Thymus (tissue), 14 donors: ENCODE measurements at places on chromosomes 6 and 20.

- no peak for DNase-seq
Observed at GRCh38 chr6:45946352-45946751, 69.3 kb downstream of the CLIC5 start.

- no peak for DNase-seq
Observed at GRCh38 chr6:39834278-39834677, 42.1 kb downstream of the DAAM2 start.

DNA sequence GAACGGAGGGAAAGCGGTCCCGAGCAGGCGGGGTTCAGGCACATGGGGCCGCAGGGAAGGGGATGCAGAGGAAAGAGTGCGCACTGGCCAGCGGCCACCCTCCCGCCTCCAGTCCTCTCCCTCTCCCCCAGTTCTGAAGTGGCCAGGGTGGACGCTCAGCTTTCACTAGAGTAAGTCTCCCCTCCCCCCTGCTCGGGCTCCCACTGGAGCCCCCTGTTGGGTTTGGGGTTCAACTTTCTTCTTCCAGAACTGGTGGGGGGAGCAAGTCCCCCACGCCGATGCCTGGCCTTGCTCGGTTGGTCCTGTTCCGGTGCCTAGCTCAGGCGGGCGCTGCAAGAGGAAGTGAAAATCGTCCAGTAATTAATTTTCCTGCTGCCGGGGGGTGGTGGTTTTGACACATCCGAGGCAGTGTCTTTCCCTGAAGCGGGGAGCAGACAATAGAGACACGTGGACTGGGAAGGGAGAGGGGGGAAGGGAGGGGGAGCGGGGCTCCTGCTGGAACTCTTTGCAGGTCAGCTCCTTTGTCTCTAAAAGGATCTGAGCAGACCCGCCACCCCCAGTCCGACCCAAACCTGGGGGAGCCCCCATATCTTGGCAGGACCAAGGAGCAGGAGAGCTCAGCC is 824 bp upstream of the SCRT2 start:
- no peak for DNase-seq

DNA sequence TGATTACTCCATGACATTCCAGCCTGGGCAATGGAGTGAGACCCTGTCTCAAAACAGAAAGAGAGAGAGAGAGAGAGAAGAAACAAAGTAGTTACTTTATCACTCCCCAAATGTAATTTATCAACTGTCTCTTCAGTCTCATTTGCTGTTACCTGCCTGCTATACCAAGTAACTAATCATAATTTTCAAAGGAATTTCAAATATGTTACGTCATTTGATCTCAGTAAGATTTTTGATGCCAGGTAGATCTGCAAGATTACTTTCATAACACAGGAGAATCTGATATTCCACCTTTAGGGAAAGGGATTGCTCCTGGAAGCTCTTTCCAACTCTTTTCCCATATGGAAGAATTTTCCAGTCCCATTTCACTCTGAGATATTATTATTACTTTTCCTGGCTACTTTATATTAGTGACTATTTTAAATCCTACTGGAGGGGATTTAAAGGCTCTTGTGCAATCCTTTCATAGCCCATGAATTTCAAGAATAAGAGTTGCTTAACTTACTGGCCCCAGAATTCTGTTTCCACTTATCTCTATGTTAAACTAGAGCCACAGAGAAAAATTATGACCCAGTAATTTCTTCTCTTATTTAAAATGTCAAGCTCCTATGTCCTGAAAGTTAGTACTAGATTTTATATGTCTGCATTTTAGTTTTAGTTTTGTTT is 390.2 kb upstream of the FLRT3 start:
- DNase-seq: no peak

DNA sequence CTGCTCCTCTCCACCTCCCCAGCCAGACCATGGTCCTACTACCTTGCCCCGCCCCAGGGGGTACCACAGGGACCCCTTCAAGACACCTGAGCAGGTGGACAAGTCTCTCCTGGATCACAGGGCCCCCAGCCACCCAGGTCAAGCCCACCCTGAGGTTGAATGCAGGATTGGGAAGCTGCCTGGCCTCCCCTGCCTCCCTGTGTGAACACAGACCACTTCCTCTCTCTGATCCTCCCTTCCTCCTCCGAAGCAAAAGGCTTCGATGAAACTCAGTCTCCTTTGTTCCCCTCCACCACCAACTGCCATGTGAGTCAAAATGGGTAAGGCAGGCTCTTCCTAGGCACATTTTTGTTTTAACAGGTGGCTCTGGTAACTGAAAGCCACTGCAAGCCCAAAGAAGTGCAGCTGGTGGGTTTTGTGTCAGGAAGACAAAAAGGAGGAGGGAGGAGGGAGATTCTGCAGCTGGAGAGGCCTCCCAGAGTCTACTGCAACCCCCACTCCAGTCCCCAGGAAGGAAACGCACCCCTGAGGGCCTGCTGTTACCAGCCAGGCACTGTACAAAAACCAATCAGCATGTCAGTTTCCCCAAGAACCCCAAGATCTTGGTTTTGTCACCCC is 5.4 kb downstream of the ADA start:
- peak; percentile 72 for DNase-seq

DNA sequence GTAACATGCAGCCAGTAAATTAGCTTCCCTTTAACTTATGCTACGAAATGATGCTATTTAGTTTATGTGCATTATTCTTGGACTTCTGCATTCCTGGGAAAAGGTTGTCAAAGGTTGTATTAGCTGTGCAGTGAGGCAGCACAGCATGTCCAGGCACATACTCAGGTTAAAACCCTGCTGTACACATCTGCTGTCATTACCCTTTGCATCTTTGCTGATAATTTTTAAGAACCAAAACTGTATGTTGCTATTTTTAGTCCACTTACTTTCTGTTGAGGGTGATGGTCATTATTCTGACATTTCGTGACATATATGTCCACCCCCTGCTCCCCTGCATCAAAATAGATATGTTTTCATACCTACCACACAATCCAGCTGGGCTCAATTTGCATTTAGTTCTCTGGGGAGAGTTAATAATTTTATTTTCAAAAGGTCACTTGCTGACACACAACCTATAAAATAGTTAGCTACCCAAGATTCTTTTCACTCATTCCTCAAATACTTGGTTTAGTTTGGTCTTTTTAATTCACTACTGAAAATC is 142.5 kb upstream of the SPACA1 start:
- DNase-seq: no peak

GRCh38 chr6:121439475-121439874 is 4.0 kb downstream of the GJA1 start:
- no peak for DNase-seq

GRCh38 chr6:29619578-29620160 is 13.3 kb downstream of the GABBR1 start:
- no peak for DNase-seq

GRCh38 chr20:10316582-10316981 is 98.0 kb downstream of the SNAP25 start:
- no peak for DNase-seq

- no peak for DNase-seq
Observed at GRCh38 chr6:11754625-11755271, 23.9 kb downstream of the ADTRP start.

DNA sequence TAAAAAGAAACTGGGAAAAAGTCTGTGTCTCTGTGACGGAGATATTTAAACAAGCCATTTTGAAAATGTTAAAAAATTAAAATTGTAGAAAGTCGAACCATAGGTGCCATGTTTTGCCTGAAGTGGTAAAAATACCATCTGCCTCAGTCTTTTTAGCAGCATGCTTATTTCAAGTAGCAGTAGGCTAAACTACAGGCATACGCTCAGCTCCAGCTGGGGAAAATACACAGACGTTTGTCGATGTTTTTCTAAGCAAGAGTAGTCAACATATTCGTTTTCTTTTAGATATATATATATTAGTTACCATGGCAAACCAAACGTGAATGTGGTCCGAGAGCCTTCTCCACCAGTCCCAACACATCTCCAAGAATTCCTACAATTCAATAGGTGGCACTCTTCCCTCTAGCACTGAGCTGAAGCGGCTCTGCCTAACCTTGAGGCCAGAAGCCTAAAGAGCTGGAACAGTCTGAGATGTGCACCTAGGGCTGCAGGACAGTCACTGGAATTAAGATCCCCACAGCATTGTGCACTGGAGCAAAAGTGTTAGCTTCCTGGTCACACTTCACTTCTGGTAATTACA is 70.2 kb upstream of the BEND3 start:
- DNase-seq: no peak

- peak; percentile 10 for DNase-seq
Observed at GRCh38 chr20:24212494-24212893, 223.9 kb upstream of the GGTLC1 start.

DNA sequence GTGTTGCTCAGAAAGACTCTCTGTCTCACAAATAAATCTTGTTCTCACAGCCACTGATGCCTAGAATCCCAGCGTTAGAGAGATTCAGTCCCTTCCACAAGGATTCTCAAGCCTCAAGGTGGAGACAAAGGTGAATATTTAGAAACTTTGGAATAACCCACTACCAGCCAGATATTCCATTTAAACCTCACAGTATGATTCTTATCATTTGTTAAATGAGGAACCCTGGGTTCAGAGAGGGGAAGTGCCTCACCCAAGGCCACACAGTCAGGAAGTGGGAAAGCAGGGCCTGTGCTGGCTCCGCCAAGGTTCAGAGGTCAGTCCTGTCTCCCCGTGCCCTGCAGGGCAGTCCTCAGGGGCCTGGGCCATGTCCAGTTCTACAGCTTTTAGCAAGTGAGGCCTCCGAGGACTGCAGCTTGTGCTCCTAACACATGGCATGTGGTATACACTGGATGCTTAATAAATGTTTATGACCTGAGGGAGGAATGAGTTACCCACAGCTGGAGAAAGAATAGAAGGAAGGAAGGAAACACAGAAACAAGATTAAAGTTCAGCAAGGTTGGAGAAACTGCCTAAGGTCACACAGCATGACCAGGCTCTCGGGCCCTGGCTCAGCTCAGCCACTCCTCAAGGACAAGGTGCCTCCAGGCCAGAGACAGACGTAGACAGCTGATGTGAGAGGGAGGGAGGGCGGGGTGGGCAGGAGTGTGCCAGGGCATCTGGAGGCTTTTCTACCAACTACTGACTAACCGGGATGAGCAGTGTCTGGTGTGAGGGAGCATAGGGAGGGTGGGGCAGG is 3.9 kb upstream of the TGM2 start:
- DNase-seq: no peak

GRCh38 chr6:71206089-71206488 is 82.5 kb upstream of the OGFRL1 start:
- no peak for DNase-seq

DNA sequence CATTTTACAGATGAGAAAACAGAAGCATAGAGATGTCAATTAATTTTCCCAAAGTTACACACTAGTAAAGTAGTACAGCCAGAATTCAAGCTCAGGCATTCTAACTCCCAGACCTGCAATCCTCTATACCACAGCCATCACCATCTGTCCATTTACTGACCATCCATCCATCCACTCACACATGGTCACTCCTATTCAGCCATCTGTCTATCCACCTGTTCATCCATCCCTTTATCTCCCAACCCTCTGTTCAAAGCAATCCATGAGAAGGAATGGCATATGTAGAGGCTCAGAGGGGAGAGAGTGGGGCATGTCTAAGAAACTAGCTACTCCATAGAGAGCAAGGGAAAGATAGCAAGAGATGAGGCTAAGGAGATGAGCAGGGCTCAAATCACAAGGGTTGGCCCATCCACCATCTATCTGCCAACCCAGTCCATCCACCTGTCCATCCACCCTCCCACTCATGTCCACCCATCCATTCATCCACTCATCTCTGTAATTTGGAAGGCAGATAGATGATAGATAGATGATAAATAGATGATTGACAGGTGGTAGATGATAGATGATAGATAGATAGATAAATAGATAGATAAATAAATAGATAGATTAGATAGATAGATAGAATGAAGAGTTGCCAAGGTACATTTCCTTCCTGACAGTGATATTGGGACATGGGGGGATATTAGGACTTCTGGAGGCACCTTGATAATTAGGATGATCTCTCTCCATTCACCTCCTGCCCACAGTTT is 12.2 kb upstream of the C6orf132 start:
- no peak for DNase-seq

DNA sequence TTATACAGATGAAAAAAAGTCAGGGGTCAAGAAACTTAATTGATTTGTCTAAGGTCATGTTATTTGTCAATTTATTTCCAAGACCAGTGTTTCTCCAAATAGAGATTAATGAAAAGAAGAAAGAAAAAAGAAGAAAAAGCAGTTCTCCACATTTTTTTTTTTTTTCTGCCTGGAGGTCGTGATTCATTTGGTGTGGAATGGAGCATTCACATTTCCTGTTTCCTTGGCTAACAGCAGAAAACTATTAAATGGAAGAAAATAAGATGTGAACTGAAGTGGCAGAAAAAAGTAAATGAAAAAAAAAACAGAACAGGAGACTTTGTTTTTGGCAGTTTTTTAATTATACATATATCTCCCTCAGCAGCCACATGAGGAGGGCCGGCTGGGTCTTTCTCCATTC is 470.8 kb upstream of the ZNF337 start:
- no peak for DNase-seq

DNA sequence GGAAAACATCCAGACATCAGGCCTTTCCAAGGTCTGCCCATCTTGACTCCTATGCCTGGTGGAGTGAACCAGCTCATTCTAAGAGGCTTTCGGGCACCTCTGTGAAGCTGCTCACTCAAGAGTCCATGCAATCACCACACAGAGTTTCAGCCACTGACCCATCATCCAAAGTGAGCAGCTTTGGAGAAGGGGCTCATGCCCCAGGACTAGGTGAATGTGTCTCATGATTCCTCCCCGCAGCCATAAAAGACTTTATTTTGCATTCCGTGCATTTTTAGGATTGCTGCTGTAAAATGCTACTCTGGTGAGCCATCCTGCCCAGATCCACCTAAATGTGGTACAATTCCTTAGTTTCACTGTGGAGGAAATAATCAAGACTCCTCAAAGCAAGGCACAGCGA is 44.5 kb upstream of the EZR start:
- no peak for DNase-seq

- no peak for DNase-seq
Observed at GRCh38 chr6:113693851-113694250, 163.3 kb upstream of the MARCKS start.

GRCh38 chr20:35517125-35517524 is 12.3 kb downstream of the C20orf173 start:
- DNase-seq: no peak

DNA sequence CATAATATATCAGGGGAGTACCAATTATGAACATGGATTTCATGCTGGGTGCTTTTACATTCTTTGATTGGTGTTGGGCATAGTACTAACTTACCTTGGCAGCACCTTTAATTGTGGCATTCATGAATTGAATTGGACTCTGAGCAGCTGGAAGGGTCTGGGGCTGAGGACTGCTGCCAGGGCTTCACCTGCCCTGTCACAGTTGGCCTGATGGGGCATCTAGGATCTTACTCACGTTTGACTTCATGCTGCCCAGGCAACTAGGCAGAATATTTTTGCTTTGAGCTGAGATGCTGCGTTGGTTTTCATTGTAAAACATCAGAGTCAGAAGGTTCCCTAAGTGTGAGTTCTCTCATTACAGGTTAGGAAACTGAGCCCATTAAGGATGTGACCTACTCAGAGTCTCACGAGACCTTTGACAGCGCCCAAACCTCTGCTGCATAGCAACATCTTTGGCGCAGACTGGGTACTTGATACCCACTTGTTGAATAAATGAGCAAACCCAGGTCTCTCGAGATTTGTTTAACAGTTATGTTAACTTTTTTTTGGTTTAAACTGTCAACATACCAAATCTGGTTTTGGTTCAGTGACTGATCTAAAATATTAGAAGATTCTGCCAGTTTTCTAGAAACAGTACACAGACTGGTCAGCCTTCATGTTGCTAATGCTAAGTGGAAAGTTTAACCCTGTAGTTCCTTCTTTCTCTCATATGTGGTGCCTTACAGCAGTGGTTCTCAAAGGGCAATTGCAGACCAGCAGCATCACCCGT is 104.9 kb downstream of the TCP11 start:
- DNase-seq: no peak
